ENCODE measurements at places on chromosomes 4 and X.

DNA sequence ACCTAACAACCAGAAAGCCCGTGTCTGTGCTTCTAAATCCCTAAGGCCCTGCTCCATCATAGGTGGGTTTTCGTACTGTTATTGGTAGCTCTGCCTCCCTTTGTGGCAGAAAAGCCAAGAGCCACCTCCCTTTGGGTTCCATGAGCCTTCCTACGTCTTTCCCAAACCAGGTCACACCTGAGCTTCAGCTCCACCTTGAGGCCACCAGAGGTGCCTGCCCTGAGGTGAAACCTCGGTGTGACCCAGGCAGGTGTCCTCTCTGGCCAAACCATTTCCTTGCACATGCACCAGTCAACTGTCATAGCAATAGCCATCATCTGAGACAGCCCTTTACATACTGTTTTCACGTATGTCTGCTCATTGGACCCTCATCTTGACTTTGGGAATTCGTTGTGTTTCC lies 188.0 kb upstream of the RBPJ start:
- DNase-seq, result no peak

DNA sequence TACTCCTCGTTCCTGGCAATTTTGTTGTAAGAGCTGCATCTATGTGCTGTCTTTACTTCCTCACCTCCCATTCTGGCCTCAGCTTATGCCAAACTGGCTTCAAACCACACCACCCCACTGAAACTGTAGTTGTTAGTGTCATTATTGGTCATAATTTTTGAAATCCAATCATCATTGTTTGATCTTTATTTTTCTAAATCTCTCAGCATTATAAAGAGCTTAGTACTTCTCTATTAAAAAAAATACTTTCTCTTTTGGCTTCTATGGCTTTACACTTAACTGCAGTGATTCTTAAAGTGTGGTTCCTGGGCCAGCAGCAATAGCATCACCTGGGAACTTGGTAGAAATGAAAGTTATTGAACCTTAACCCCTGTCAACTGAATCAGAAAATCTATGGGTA lies 83.5 kb upstream of the GRPR start:
- DNase-seq, result no peak

- DNase-seq, result no peak
Observed at GRCh38 chr4:53956454-53956853, 108.0 kb downstream of the CHIC2 start.

DNA sequence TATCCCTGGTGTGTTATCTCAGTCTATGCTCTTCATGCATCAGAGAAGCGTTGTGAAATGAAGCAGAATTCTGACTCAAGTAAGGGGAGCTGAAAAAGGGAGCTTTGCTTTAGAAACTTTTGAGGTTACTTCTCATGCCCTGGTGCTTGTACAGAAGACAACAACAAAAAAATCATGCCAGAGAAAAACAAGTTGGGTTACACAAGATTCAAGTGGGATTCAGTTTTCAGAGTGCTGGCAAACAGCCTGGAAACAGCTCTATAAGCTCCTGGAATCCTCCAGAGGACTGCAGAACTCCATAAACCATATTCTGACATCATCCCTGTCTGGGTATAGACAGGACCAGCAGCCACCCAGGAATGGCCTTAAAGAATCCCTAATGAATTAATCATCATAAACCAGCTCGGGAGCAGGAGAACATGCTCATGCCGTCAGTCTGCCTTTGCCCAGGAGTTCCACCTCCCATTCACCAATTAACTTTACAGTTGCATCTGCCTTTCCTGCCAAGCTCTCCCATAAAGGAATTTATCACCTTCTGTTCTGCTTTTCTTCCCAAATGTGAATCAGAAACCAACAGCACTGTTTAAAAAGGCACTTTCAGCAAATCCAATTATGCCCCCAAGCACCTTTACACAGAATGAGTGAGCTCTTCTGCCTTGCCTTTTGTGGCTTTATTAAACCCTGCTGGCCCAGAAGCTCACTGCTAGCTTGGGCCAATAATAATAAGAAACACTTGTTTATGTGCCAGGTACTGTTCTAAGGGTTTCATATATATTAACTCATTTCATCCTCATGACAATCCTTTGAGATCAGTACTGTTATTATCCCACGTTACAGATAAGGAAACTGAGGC lies 54.5 kb upstream of the FBXW7 start:
- DNase-seq, result no peak

GRCh38 chrX:2427147-2427546 lies 73.6 kb downstream of the DHRSX start:
- DNase-seq, result no peak

DNA sequence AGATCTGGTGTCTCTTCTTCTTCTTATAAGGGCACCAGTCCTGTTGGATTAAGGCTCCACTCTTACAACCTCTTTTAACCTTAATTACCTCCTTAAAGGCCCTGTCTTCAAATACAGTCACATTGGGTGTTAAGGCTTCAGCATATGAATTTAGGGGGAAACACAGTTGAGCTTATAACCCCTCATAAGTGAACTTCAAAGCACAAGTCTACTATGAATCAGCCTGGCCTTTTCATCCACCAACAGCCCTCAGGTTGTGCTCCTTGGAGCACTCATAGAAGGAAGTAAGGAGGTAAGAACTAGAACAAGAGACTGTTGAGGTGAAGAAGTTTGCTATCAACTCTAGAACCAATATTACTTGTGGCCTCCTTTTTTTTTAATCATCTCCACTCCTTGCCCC lies 18.8 kb upstream of the TBC1D9 start:
- no peak for DNase-seq

GRCh38 chr4:134544303-134544770 lies 342.7 kb upstream of the PABPC4L start:
- DNase-seq, result no peak

DNA sequence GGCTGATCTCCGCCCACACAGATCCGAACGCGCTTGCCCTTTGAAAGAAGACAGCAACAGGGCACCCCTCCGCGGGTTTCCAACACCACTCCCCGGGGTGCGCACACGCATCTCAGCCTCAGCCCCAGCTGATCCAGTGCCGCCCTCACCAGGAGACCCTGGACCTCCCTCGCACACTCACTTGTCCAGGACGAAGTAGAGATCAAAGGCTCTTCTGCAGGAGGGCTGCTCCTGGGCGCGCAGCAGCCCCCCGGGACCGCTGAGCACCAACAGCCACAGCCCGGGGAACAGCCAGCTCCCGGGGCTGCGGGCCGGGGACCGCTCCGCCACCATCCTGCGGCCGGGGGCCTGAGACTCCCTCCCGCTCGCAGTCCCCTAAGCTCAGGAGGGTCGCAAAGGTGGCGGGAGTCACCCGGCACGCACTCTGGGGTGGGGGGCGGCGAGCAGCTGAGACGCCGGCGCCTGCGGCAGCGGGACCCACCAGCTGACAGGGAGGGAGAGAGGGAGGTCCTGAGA lies 743 bp downstream of the ANTXR2 start:
- peak; percentile 70 for DNase-seq

DNA sequence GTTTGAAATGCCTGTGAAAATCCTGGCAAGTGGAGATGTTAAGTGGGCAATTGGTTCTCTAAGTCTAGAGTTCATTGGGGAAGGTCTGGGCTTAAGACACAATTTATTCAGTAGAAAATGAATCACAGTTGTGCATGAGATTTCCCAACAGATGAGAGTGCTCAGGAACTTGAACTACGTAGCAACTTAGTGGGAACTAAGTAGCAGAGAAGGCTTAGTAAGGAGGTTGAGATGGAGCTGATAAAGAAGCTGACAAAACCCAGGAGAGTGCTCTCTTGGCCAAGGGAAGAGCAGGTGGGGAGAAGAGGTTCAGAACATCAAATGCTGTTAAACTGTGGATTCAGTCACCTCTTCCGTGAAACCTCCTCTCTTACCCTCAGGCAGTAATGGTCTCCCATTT lies 33.0 kb downstream of the AFF1 start:
- no peak for DNase-seq

- DNase-seq, result no peak
Observed at GRCh38 chr4:144357975-144358374, 217.5 kb upstream of the GYPA start.

DNA sequence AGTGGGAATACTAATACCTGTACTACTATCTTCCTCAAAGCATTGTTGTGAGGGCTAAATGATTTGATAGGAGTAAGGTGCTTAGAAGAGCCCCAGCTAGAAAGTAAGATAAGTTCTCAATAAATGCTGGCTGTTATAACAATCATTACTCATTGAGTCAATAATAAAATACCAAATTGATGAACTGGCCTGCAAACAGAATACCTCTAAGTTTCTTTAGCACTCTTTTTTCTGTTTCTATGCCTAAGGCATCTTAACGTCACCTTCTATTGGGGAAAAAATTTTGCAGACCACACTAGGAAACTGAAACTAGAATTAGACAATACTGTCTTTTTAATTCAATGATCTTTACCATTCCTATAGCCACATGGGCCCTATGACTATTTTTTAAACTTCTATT lies 1.2 kb downstream of the CLTRN start:
- no peak for DNase-seq

GRCh38 chr4:98444371-98444770 lies 183.2 kb downstream of the RAP1GDS1 start:
- no peak for DNase-seq

DNA sequence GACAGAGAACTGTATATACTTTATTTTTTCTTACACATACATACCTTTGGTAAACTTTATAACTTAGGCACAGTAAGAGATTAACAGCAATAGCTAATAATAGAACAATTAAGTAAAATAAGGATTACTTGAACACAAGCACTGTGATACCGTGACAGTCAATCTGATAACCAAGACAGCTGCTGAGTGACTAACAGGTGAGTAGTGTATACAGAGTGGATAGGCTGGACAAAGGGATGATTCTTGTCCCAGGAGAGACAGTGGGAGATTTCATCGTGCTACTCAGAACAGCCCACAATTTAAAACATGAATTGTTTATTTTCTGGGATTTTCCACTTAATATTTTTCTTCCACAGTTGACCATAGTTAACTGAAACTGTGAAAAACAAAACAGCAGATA lies 411.8 kb downstream of the PPP1R2C start:
- no peak for DNase-seq

GRCh38 chr4:26830701-26831100 lies 29.9 kb upstream of the STIM2 start:
- no peak for DNase-seq

- no peak for DNase-seq
Observed at GRCh38 chr4:11336435-11336834, 92.3 kb downstream of the HS3ST1 start.

DNA sequence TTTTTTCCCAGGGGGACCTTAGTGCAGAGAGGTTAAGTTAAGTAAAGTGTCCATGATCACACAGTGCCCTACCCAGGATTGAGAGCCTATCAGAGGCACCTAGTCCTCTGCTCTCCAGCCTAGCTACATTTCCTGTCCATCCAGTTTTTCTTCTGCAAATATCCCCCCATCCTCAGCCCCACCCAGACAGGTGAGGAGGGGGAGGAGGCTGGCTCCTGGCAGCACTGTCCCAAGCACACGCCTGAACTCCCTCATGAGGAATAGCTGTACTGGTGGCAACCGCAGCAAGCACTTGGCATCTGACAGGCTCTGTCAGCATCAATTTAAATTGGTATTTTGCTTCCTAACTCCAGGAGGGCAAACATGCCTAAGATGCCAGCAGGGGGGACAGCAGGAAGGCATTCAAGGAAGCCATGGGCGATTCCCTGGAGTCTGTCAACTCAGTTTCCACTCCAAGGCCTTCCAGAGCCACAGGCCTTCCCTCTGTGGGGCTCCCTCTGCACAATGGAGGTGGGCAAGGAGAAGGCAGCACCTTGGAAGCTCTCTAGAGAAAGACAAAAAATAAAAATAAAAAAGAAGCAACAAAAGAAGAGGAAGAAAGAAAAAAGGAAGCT lies 6.4 kb upstream of the FRMPD3 start:
- no peak for DNase-seq

DNA sequence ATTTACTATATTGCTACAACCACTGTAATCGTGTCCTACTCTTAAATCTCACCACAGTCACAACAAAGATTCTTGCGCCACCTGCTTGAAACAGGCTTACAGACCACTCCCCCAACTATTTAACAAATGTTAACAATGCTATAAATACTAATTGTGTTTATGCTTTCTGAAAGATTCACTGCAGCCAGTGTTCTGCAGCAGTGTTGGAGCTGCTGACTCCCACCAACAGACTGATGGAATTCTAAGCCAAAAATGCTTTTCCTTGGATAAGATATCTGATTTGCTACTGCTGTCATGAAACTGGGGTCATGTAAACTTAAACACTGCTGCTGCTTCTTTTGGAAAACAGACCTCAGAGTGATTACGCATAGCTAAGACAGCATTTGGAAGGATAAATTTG lies 244.2 kb upstream of the MAB21L2 start:
- DNase-seq, result no peak

GRCh38 chr4:30094887-30095286 lies 625.3 kb upstream of the PCDH7 start:
- DNase-seq, result no peak

DNA sequence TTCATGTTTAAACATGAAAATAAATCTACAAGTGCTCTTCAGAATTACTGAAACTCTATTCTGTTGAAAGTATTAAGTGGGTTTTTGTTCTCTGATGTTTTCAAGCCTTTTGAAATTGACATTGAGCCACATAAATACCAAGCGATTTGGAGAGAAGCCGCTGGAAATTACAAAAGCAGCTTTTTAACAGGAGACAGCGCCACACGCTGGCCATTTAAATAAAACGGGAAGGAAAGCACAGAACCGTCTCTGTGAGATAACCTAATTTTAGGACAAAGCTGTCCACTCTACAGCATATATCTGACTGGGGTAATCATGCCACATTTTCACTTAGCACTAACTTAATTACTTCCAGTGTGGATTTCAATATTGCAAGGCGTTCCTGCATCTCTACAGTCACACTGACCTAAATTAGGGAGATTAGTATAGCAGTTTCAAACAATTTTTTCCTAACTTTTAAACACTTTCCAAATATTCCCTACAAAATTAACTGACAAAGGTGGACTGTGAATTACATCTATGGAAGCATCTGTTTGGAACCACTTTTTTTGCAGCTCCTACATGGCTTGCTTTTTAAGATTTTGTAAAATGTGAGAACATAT lies 6.8 kb upstream of the ANOS1 start:
- peak; percentile 24 for DNase-seq

GRCh38 chrX:153444333-153445011 lies 1.4 kb downstream of the TREX2 start:
- no peak for DNase-seq

DNA sequence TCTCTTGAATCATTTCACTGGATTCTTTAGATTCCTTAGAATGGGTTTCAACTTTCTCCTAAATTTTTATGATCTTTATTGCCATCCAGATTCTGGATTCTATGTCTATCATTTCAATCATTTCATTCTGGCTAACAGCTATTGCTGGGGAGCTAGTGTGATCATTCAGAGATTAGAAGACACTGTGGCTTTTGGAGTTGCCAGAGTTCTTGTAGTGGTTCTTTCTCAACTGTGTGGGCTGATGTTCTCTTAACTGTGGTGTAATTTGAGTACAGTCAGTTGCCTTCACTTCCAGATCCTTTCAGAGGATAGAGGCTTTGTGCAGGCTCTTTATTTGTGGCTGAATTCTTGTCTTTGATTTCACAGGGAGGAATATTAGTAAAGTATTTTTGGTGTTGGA lies 12.1 kb upstream of the CSN2 start:
- DNase-seq, result no peak
